ENCODE measurements at places on chromosomes 6 and 20. TPM values are rescaled to one million over a fixed set of nuclear protein-coding genes. Genes with fewer than 3 reads are reported as not detected.

- no peaks in the 10 kb centered on the region for H3K27me3 ChIP-seq
- no peak for DNase-seq
- H3K27ac ChIP-seq = no peak overlapping the region
Observed at GRCh38 chr6:110746680-110747079, 68.6 kb downstream of the CDK19 start.

- no peaks in the 10 kb centered on the region for H3K4me1 ChIP-seq
- H3K27ac ChIP-seq = no peak overlapping the region
- no peak for DNase-seq
Observed at GRCh38 chr6:107813555-107814194, 10.4 kb downstream of the SCML4 start.

- H3K4me3 ChIP-seq = no peak overlapping the region
- H3K36me3 ChIP-seq = peaks cover 67% of the 10 kb centered on the region
- no peaks in the 10 kb centered on the region for H3K27me3 ChIP-seq
Observed at GRCh38 chr20:49237531-49237930, 18.3 kb downstream of the DDX27 start.

GRCh38 chr6:165019681-165020080 lies 289.7 kb downstream of the C6orf118 start:
- H3K4me3 ChIP-seq = no peak overlapping the region
- H3K27ac ChIP-seq = no peak overlapping the region

GRCh38 chr20:10443936-10444335 lies 8.8 kb downstream of the SLX4IP start:
- no peak overlapping the region for H3K27ac ChIP-seq
- no peaks in the 10 kb centered on the region for H3K27me3 ChIP-seq
- H3K36me3 ChIP-seq = no peaks in the 10 kb centered on the region
- no peaks in the 10 kb centered on the region for H3K4me1 ChIP-seq

GRCh38 chr20:23043376-23043775 lies 6.1 kb downstream of the THBD start:
- H3K4me1 ChIP-seq = no peaks in the 10 kb centered on the region
- no peak overlapping the region for H3K27ac ChIP-seq
- H3K4me3 ChIP-seq = no peak overlapping the region
- no peaks in the 10 kb centered on the region for H3K36me3 ChIP-seq
- DNase-seq = no peak

DNA sequence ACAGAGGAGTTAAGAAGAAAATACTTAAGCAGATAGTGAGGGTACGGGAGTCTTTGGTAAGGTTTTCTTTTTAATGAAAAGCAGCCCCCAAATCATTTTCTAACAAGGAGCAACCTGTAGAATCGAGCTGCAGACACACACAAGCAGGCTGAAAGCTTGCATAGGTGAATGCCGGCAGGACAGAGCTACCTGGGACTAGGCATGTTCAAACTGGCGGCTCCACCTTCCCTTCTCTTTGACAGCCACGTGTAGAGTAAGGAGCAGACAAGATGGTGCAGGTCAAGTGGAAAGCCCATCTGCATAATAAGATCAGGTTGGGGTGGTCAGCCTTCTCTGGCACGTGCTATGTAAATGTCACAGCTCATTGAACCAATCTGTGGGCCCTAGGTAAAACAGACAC lies 1292.4 kb downstream of the EPHA7 start:
- H3K27ac ChIP-seq = no peak overlapping the region
- H3K27me3 ChIP-seq = no peaks in the 10 kb centered on the region
- H3K4me3 ChIP-seq = no peak overlapping the region
- no peaks in the 10 kb centered on the region for H3K36me3 ChIP-seq

GRCh38 chr20:25160467-25160866 lies 35.0 kb upstream of the ENTPD6 start:
- no peak overlapping the region for H3K4me3 ChIP-seq
- H3K36me3 ChIP-seq = no peaks in the 10 kb centered on the region
- no peak for DNase-seq
- H3K27me3 ChIP-seq = no peaks in the 10 kb centered on the region

DNA sequence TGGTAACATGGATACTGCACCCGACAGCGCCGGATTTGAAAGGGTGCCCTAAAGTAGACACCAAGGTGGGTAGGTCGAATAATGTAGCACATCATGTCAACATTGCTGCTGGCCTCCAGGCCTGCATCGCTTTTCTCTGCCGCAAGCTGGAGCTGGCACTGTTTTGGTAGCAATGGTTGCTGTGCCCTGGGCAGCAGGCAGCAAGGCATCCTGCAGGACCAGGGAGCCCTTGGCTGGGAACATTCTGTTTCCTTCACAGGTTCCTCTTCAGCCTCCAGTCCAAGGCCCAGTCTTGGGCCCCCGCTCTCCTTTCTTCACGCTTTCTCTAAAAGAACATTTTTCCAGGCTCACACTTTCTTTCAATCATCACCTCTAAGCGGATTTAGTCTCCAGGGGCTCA lies 365.8 kb upstream of the JARID2 start:
- no peak for DNase-seq
- H3K36me3 ChIP-seq = no peaks in the 10 kb centered on the region
- no peak overlapping the region for H3K4me3 ChIP-seq
- no peak overlapping the region for H3K27ac ChIP-seq

GRCh38 chr20:57568088-57568896 lies 7.4 kb downstream of the PCK1 start:
- no peaks in the 10 kb centered on the region for H3K36me3 ChIP-seq
- H3K27ac ChIP-seq = no peak overlapping the region
- no peak for DNase-seq
- H3K27me3 ChIP-seq = peaks cover 17% of the 10 kb centered on the region
- no peak overlapping the region for H3K4me3 ChIP-seq
- H3K4me1 ChIP-seq = no peaks in the 10 kb centered on the region

GRCh38 chr6:5365436-5366195 lies 104.3 kb downstream of the FARS2 start:
- H3K4me1 ChIP-seq = peaks cover 7% of the 10 kb centered on the region
- H3K27me3 ChIP-seq = no peaks in the 10 kb centered on the region
- H3K27ac ChIP-seq = no peak overlapping the region
- DNase-seq = no peak
- 0 out of 2 replicates have a peak, but pooled peaks cover 2% of the 10 kb centered on the region for H3K36me3 ChIP-seq
- H3K4me3 ChIP-seq = no peak overlapping the region

DNA sequence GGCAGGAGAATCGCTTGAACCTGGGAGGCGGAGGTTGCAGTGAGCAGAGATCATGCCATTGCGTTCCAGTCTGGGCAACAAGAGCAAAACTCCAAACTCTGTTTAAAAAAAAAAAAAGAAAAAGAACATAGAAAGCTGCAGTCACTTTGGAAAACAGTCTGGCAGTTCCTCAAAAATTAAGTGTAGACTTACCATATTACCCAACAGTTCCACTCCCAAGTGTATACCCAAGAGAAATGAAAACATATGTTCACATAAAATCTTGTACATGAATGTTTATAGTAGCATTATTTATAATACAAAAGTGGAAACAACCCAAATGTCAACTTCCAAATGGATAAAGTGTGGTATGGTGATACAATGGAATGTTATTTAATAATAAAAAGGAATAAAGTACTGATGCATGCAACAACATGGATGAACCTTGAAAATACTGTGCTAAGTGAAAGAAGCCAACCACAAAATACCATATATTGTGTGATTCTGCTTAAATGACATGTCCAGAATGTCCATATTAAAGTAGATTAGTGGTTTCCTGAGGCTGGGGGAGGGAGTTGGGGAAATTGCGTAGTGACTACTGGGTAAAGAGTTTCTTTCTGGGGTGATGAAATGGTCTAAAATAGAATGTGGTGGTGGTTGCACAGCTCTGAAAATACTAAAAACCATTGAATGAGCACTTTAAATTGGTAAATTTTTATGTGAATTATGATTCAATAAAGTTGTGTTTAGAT lies 62.9 kb downstream of the SUN5 start:
- H3K4me1 ChIP-seq = no peaks in the 10 kb centered on the region
- H3K27ac ChIP-seq = no peak overlapping the region
- no peak for DNase-seq
- no peaks in the 10 kb centered on the region for H3K27me3 ChIP-seq

DNA sequence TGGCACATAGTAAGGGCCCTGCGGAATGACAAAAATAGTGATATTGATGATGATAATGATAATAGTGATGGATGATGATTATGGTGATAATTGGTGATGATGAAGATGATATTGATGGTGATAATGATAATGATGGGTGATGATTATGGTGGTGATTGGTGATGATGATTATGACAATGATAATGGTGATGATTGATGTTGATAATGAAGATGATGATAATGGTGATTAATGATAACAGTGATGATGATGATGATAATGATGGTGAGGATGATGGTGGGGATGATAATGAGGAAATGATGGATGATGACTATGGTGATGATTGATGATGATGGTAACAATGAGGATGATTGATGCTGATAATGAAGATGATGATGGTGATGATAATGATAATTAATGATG lies 48.9 kb downstream of the EDN3 start:
- no peak overlapping the region for H3K4me3 ChIP-seq
- no peak for DNase-seq
- no peaks in the 10 kb centered on the region for H3K27me3 ChIP-seq
- no peaks in the 10 kb centered on the region for H3K4me1 ChIP-seq
- H3K36me3 ChIP-seq = no peaks in the 10 kb centered on the region

Gene WFDC2
- not detected for polyA plus RNA-seq

Gene KIF25
- polyA plus RNA-seq = not detected

Gene CRISP3
- not detected for polyA plus RNA-seq

Gene IL17A
- polyA plus RNA-seq = not detected
